Fibroblast of upper back skin (primary cell): ENCODE measurements at places on chromosomes 4 and X.

DNA sequence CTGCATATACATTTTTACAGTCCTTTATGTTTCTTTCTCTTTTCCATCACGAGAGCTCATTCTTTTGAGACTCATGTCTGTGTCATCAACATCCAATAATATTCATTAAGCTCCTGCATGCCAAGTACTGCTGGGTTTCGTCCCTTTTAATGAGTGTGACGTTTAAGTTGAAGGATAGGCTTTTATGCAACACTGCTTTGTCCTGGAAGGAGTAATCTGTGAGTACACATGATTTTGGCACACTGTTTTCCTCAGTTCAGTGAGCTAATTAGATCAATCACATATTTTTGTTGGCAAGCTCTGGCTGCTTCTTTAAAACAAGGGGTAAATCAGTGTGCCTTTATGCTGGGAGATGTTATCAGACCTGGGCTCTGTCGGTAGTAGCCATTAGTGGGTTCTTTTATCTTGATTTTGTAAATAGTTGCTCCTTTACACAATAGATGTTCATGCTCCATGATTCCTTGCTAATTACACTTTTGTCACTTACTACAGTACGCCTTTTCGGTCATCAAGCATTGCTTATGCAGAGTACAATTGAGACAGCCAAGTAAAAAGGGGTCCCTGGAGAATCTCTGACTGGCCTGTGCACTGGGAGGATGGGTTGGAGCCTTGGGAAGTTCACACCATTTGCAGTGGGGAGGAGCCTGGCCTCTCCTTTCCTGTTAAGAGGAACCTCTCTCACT, 132.6 kb downstream of the FHIP1A start:
- DNase-seq, result peak; percentile 57

GRCh38 chrX:153372949-153373348, 28.2 kb downstream of the PNMA6E start:
- no peak for DNase-seq

- DNase-seq, result peak; percentile 40
Measured at GRCh38 chr4:90419124-90419711, 292.0 kb downstream of the CCSER1 start.

GRCh38 chr4:183499801-183500200, 5.1 kb upstream of the ING2 start:
- no peak for DNase-seq

- no peak for DNase-seq
Measured at GRCh38 chr4:75087865-75088264, 154.9 kb downstream of the PARM1 start.

DNA sequence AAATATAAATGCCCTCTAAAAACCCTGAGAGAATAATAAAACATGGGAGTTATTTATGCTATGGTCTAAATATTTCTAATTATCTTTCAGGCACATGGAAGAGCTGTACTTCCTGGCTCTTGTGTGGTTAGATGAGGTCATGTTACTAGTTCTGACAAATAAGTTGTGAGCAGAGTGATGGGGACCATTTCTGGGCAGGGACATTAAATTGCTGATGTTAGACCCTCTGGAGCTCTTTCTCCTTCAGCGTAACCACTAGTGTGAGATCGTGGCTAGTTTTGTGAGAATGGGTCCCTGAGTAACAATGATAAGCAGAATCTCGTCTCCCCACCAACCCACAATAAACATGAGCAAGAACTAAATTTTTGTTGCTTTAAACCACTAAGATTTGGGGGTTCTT, 108.0 kb downstream of the MAML3 start:
- DNase-seq, result no peak

DNA sequence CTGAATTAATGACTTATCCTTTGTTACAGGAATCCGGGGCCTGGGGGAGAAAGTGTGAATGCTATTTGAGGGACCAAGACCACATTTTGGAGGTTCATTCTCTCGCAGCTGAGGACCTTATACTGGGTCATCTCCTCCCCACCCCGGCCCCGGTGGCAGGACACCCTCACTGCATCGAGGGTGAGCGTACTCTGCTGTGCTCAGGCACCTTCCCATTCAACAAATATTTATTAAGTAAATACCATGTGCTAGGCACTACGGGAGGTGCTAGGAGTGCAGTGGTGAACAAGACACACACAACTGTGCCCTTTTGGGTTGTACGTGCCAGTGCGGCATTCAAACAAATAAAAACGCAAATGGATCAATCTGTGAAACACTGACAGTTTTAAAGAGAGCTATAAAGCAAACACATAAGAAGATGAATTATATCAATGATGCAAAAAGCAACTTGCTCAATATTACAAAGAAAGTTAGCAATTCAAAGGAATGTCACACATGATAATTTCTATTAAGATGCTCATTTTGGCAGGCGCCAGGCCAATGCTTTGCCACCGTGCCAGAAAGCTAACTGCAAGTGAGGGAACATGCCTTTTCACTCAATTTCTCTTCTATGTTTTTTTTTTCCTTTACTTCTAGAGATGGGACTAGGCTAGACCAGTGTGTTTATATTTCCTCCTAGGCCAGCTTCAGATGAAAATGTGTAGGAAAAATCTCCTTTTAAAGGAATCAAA, 24.6 kb downstream of the ADGRG2 start:
- no peak for DNase-seq

GRCh38 chr4:4759232-4759631, 100.2 kb upstream of the MSX1 start:
- DNase-seq, result no peak

GRCh38 chr4:70902577-70903290, 565 bp downstream of the MOB1B start:
- peak; percentile 36 for DNase-seq

DNA sequence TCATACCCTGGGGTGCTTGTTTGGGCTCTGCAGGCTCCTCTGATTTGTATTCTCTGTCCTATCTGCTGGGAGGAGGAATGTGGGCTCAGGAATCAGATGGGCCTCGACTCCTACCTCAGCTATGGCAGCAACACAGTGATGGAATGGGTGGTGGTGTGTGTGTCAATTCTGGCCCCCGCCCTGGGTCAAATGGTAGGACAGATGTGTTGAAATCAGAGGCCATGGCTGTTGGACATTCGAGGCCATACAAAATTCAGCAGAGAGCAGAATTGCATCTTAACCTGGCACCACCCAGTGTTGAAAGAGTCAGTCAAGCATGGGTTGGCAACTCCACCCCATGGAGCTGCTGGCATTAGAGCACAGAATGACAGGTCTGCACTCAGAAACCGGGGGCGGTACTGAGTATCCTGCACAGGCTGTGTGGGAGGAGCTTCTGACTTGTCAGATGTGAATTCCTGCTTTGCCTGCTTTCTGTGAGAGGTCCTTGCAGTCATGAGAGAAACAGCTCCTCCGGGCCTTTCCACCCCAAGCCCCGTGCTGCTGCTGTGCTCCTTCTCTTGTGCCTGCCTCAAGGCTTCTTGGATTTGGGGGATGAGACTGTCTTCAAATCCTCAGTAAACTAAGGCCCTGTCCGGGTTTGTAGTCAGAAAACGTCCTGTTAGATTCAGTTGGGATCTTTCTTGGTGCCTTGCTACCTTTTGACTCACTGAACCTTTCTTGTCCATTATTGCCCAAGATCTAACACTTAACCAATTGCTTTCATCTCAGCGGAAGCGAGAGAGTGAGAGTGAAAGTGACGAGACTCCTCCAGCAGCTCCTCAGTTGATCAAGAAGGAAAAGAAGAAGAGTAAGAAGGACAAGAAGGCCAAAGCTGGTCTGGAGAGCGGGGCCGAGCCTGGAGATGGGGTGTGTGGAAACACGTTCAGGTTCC, 13.0 kb downstream of the DKC1 start:
- DNase-seq, result no peak

- DNase-seq, result peak; percentile 1
Measured at GRCh38 chrX:116204932-116205331, 34.4 kb downstream of the AGTR2 start.

GRCh38 chr4:15717657-15718416, 15.0 kb downstream of the BST1 start:
- DNase-seq, result peak; percentile 14

DNA sequence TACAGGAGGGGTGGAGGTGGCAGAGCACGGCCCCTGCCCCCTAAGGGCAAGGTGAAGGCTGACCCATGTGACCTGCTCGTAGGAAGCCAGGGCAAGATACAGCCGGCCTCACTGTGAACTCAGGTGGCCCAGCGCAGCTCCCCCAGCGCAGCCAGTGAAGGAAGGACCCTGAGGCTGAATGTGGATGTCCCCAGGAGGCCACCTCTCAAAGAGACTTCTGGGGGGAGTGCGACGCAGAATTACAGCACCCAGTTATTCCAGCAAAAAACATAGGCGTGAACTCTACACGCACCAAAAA, 52.6 kb downstream of the ZFYVE28 start:
- no peak for DNase-seq

GRCh38 chrX:146887020-146887419, 72.5 kb upstream of the CXorf51A start:
- no peak for DNase-seq
